ENCODE measurements at places on chromosomes 7 and 10.
A peak's percentile ranks its signal among the peaks of the same experiment; 100 is the strongest.

- DNase-seq = no peak
Observed at GRCh38 chr10:74049955-74050354, 52.0 kb downstream of the VCL start.

- DNase-seq = peak; percentile 14
Observed at GRCh38 chr7:380139-380485, 90.1 kb downstream of the FOXL3 start.

DNA sequence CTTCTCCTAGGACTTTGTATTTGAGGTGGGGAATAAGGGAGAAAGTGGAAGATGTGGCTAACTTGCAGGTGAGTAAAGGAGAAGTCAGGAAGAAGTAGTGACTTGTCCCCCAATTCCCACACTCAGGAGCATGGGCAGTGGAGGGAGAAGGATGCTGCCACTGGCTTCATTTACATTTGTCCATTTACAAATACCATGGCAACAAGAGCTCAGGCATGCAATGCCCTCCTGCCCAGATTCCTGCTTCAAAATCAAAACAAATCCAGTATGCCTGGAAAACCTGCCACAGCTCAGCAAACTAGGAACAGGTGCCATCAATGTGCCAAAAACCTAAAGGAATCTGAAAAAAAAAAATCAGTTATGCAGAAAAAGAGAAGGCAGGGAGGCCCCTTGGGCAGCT, 139.9 kb downstream of the KCNMA1 start:
- no peak for DNase-seq

DNA sequence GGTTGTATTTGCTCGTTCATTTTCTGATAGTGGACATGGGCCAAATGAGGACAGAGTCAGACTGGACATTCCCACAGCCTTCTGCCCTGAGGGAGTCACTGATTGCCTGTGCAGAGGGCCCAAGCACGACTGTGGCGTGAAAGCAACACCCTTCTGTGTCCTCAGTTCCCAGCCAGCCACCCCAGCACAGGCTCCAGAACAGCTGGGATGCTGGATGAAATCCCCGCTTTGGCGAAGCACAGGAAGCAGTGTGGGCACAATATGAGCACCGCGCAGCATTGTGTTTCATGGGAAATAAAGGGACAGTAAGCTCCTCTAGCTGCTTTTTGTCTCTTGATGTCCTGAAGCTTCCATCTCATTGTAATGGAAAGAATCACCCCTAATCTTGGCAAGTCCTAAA, 20.5 kb downstream of the TRIL start:
- DNase-seq = no peak

DNA sequence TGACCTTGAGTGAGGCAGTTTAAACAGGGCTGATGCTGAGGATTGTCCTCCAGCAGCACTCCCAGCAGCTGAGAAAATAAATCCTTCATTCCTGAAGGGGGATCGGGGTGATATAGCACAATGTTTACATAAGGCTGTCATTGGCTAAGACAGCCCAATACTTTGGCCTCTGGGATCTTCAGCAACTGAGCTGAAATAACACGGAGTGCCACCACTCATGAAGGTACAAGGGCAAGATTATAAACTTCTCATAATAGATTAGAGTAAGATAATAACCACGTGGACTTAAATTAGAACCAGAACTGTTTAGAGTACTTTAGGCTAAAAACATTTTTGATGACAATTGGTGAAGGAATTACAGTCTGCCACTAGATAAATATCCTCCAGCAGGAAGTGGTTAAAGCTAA, 70.0 kb upstream of the PAPSS2 start:
- no peak for DNase-seq

GRCh38 chr10:31778627-31779026, 150.0 kb downstream of the ARHGAP12 start:
- DNase-seq = no peak

DNA sequence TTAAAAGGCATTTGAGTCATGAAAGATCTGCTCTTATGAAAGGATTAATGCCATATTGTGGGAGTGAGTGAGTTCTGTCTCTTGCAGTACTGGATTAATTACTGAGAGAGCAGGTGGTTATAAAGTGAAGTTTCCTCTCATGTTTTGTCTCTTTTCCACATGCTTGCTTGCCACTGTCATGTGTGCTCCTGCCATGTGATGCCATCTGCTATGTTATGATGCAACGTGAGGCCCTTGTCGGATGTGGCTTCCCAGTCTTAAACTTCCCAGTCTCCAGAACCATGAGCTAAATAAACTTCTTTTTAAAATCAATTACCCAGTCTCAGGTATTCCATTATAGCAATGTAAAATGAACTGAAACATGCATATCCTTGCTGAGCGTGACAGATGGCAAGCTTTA, 22.7 kb upstream of the TCTN3 start:
- DNase-seq = no peak

DNA sequence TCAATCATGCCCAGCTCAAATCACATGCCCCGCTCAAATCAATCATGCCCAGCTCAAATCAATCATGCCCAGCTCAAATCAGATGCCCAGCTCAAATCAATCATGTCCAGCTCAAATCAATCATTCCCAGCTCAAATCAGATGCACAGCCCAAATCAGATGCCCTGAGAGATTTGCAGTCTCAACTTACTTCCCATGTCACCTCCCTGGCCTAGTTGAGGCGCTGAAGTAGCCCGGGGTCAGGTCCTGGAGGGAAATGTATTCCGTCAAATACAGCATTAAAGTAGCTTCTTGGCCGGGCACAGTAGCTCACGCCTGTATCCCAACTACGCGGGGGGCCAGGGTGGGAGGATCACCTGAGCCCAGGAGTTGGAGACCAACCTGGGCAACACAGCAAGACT, 15.7 kb upstream of the PRKAR1B start:
- no peak for DNase-seq

- DNase-seq = no peak
Observed at GRCh38 chr10:248307-248706, 113.1 kb downstream of the ZMYND11 start.

DNA sequence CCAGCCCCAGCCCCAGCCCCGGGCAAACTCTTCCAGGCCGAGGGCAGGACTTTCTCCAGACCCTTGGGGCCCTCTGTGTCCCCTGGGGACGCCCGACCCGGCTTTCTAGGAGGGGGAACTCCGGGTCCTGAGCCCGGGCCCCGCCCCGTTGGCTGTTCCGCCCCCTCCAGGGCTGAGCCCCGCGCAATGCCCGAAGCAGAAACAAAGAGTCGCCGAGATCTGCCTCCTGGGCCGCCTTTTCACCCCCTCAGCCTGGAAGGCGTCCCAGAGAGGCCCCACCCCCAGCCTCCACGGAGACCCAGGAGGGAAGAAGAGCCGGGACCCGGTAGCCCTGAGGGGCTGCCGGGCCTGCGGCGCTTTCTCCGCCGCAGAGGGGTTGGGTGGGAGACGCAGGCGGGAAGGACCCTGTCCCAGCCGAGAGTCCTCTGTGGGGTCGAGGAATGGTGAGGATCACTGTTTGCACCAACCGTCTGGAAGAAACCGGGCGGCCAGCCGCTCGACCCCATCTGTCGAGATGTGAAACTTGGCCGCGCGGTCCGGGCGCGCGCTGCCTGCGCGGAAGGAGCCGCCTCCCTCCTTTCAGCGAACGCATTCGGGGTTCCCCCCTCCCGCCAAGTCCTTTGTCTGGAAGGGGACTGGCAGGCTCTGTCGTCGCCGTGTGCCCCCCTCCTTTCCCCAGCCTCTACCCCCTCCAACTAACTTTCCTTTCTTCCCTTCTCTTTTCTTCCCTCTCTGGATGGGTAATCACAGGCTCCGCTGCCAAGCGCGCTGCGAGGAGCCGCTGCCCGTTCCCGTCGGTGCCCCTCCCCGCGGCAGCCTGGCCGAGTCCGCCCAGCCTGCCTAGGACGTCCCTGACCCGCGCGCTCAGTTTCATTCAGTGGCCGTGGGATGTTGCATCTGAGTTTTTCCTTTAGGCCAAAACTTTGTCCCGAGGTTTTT, 10.2 kb downstream of the EN2 start:
- peak; percentile 24 for DNase-seq

GRCh38 chr7:29684787-29685650, 121.3 kb upstream of the WIPF3 start:
- peak; percentile 68 for DNase-seq

- DNase-seq = no peak
Observed at GRCh38 chr10:93917064-93917391, 23.2 kb downstream of the SLC35G1 start.

DNA sequence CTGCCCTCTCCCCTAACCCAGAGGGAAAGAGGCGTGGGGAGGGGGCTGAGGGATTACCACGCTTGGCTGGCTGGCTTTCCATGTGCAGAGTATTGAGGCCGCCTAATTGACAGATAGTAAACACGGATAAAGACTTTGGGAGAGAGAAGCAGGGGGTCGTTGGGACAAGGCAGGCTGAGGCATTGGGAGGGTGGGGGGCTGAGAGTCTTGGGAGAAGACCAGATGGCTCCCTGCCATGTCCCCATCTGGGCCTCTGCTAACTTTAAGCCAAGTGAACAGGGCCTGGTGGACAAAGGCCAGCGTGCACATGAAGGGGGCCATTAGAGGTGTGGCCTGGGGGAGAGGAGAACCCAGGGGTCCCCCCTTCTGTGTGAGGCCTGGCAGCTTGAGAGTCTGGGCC, 55.4 kb upstream of the MXI1 start:
- DNase-seq = peak; percentile 63

GRCh38 chr7:128915271-128915819, 4.8 kb upstream of the KCP start:
- DNase-seq = no peak

- no peak for DNase-seq
Observed at GRCh38 chr10:110034596-110034995, 26.8 kb downstream of the ADD3 start.

DNA sequence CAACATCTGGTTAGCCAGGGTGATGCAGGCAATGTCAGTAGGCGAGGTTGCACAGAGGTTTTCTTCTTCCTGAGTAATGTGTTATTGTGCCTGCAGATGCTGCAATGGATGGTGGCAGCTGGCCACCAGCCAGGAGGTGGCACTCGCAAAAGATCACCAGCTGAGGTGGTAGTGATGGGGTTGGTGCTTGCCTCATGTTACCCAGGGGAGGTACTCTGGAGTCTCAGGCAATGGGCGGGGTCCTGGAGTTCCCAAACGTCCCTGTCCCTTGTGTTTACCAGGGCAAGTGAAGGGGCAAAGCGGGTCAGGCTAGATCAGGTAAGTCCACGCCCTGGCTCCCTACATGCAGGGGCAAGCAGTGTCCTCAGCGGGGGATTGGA, 21.1 kb downstream of the CLRN3 start:
- DNase-seq = no peak

DNA sequence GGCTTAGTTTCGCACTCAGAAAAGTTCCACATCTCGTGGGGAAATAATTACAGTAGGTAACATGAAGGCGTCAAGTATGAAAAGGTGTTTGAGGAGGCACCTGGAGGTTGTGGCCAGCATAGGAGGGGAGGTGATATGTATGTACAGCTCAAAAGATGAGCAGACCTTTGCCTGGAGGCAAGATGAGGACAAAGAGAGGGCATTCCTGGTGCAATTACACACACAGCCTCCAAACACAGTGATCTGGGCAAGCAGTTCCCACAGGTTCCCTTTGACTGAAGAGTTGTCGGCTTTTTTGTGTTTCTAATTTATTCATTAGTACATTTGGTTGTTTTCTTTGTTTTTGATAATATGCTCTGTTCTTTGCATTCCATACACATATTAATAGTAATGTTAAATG, 46.9 kb downstream of the CDK14 start:
- DNase-seq = no peak

GRCh38 chr10:32376097-32376496, 29.1 kb upstream of the EPC1 start:
- peak; percentile 7 for DNase-seq

DNA sequence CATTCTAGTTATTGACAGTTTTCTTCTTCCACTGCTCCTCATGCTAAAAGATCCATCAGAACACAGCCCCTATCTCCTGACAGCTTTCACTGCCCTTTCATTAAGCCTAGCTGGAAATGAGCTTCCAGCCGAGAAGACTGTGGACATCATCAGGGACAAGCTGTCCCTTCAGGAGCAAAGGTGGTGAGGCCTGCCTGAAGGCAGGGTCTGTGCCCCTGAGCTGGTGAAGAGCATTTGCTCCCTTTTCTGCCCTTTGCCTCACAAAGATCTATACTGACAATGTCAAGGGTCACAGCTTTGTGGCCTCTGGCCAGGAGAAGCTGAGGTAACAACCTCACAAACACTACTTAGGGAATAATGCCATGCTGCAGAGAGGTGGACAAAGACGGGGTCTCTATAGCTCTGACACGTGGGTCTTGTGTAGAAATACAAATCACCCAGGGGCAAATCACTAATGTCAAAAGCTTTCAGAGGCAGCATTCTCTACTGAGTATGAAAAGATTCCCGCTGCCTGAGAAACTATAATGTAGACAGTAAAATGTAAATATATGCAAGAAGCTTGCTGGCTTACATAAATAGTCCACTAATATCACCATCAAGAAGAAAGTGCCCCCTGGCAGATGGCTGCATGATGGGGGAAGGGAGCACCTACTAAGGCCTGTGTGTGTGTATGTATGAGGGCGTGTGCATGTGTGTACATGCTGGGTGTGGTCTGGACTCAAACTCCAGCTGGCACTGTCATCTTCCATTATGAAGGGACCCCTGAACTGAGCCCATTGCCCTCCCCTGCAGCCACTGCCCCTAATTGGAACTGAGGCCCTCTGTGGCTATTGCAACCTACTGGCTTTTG, 55.8 kb downstream of the HBP1 start:
- DNase-seq = no peak

DNA sequence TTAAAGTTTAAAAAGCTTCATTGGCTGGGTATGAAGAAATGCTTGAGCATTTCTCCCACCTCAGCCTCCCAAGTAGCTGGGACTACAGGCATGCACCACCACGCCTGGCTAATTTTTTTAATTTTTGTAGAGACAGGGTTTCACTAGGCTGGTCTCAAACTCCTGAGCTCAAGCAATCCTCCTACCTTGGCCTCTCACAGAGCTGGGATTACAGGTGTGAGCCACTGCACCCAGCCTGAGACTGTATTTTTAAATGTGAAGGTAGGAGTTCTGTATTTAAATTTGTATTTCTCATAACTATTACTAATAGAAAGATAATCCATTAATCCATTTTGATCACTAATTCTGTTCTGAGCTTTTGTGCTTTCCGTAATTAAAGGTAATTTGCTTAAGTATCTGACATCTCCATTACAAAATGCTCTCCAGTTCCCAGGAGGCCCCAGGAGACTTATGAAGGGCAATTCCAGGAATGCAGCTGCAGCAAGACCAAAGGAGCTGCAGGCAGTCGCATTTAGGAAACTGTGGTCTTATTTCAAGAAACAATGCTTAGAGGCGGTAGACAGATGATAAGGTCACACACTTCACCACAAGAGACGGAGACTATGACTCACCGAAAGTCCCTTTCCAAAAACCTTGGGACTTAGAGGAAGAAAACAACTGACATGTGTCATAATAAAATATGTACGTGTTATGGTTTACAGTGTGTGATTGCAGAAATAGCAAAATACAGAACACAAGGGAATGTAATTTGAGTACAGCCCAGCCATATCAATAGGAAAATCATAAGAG, 23.3 kb downstream of the YAE1 start:
- DNase-seq = no peak

DNA sequence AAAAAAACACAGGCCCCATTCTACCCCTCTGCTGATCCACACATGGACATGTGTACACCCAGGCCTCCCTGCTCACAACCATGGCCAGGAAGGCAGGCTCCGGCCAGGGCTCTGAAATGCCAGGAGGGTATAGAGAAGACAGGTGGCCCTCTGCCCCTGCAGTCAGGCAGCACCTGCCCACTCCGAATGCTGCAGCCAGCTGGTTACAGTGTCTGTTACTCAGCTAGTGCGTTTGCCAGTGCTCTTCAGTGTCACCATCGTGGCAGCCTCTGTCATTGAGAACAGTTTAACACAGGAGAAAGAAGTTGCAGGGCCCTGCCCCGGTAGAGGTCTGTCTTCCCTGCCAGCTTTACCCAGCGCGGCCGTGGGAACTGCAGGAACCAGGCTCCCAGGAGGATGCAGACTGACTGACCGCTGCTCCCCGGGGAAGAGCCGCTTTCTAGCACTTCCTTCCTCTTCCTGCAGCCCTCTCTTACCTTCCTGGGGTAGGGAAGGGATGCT, 128.8 kb upstream of the FAM20C start:
- no peak for DNase-seq
